Activated T-cell treated with anti-CD3 and anti-CD28 coated beads for 48 hours (primary cell): ENCODE measurements at places on chromosomes 16 and 17.

DNA sequence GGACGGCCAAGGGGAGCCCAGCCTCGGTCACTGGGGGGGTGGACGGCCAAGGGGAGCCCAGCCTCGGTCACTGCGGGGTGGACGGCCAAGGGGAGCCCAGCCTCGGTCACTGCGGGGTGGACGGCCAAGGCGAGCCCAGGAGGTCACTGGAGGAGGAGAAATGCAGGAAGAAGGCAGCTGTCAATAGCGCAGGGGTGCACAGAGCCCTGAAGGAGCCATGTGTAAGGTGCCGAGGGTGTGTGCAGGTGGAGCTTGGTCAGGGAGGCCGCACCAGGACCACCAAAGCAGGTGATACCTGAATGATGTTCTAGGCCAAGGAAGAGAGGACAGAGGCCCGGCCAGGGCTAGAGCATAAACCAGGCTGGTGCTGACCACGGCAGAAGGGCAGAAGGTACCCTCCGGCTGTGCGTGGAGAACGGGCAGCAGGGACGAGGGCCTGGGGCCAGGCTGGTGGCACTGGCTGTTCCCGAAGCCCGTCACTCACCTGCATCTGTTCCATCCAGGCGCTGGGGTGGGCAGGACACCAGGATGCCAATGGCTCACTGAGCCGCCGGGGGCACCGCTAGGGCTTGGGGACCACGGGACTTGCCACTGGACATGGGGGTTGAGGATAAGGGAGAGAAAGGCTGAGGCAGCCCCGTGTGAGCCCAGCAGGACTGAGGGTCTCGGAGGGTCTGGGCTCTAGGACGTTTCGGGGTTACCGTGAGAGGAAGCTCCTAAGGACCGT, 5.9 kb upstream of the CCDC57 start:
- DNase-seq: no peak

GRCh38 chr16:57372372-57373116, at the start of gene CX3CL1:
Gene CX3CL1, plus strand, starts transcription at chr16:57372490. Its CDS starts 79 bp downstream, at chr16:57372569.
- DNase-seq: no peak

DNA sequence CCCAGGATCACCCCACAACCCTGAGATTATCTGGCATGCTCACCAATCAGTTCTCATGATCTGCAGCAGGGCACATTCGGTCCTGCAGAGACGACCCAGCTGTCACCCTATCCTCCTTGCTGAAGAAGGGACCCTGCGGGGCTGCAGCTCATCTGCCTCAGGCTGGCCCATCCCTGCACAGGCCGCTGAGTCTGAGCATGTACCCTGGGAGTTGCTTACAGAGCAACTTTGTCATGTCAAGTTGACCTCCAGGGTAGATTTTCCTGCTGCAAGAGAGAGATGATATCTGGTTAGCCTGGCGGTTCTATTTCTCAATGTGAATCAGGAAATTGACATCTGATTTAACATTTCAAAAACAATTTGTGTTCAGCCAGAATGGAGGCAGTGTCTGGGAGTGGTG, 36.0 kb upstream of the ADCY9 start:
- DNase-seq: no peak

DNA sequence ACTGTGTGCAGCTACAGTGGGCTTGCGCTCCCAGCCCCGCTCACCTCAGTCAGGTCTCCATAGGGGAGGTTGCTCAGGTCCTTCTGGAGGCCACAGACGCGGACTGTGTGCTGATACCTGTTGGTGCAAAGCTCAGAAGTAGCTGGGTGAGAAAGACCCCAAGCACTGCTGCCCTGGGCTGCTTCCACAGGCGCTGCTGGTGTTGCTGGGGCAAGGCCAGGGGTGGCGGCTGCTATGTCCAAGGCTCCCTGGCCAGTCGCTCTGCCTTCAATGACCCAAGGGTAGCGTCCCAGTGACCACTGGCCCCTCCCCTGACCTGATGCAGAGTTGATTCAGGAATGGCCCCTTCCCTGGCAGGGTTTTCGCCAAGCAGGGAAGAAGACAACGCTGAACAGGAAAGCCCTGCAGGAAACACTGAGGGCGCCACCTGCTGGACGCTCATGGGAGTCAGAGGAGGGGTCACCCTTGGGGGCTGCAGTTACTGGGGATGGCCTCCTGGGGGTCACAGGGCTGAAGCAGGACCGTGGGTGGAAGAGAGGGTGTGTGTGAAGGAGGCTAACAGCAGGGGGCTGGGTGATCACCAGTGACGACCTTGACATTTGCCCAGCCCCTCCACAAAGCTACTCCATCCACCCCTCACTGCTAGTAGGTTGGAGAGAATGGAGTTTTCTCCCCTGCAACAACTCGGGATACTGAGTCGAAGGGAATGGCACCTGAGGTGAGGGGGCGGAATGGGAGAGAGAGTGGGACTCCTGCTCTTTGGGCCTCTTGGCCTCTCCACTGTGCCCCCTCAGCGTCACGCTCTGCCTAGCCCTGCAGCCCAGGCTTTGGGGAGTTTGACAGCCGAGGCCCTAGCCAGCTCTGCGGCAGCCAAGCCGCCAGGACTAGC, 38.3 kb downstream of the ABCC12 start:
- DNase-seq: peak; percentile 67

DNA sequence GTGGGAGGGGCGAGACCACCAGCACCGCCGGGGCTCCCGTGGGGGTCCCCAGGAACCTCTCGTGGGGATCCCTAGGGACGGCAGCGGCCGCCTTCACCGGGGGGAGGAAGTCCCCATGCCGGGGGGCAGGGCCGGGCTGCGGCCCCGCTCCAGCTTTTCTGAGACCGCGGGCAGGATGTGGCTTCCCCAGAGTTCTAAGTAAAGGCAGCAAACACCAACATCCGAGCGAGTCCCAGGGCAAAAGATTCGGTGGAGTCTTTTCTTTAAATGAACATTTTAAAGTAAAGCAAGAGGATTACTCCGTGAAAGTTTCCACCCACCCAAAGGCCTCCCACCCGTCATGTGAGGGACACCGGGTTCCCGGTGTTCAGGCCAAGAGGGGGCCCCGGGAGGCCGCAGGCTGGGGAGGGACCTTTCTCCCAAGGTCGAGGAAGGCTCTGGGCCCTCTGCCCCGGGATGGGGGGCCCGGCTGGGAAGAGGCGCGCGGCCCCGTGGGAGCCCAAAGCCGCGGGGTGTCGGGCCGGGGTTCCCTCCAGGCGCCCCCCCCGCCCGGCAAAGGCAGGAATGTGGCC, 137.2 kb upstream of the RPH3AL start:
- DNase-seq: peak; percentile 61

DNA sequence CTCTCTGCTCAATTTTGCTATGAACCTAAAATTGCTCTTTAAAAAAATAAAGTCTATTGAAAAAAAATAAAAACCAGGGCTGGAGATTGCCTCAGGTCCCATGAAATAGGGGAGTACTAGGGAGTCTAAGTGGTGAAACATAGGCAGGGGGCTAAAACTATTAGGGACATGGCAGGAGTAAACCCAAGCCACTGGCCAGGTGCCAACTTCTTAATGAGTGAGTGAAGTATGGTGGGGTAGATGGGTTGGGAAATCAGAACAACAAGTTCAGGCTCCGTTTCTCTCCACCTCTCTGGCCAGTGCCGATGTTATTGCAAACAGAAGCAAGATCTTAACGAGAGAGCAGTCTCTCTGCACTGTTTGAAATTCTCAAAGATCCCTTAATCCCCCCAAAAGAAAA, 322.4 kb upstream of the CDH5 start:
- no peak for DNase-seq

DNA sequence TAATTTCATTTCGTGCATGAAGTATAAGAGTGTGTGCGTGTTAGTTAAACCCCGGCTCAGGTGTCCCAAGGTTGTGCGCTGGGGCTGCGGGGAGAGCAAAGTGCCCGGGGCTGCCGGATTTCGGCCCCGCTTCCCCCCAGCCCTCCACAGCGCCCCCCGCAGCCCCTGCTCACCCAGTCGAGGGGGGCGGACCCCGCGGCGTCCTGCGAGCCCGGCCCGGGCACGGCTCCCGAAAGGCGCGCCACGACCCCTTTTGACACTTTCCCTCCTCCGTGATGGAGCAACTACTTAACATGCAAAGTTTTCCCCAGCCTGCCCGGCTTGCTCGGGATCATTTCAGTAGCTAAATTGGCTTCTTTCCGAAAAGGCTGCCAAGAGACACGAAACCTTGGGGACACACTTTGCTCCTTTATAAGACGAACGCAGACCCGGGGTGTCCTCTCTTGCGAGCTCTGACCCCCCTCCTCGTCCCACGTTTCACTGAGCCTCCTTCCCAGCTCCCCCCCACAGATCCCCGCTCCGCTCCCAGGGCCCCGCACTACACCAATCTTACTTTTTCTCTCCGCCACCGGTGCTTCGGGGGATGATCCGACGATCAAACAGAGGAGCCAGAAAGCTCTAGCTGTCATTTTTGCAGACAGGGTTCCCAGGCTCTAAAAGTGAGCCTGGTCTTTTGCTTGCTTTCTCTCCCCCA, 552 bp downstream of the C17orf58 start:
- DNase-seq: no peak

DNA sequence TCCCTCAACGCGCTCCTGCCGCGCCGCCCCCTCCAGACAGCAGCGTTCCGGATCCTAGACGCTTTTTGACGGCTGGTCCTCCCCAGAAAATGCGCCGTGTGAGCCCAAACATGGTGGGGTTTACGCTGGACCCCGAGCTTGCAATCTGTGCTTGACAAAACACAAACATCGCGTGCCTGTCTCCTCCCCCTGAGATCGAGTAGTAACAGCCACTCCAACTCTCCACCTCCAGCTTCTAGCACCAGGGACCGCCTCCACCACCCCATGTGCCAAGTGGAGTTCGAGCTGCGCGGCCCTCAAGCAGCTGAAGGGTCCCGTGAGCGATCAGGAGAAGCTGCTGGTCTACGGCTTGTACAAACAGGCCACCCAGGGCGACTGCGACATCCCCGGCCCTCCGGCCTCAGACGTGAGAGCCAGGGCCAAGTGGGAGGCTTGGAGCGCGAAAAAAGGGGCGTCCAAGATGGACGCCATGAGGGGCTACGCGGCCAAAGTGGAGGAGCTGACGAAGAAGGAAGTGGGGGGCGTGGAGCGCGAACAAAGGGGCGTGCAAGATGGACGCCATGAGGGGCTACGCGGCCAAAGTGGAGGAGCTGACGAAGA, 656 bp upstream of the GEMIN4 start:
- DNase-seq: no peak

GRCh38 chr16:52171481-52171880, 375.5 kb downstream of the TOX3 start:
- DNase-seq: no peak

DNA sequence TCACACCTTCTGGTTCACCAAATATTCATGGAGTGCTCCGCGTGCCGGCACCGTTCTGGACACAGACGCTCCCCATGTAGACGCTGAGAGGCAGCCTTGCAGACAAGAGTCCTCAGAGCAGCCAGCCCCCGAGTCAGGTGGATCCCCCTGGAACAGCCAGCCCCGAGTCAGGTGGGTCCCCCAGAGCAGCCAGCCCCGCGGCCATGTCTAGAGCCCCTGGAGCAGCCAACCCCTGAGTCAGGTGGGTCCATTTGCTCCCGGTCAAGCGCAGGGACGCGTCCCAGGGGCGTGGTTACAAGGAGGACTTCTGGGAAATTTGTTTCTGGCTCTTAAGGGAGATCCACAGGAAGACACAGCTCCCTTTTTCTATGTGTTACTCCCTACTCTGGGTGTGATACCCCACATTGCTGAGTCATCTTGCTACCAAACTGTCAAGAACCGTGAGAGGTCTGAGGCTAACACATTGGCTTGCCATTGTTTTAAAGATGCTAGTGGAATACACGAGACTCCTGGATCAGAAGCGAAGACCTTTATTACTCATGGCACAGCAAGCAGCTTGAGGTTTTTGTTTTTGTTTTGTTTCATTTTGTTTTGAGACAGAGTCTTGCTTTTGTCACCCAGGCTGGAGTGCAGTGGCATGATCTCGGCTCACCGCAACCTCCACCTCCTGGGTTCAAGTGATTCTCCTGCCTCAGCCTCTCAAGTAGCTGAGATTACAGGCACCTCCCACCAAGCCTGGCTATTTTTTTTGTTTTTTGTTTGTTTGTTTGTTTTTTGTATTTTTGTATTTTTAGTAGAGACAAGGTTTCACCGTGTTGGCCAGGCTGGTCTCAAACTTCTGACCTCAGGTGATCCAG, 43.3 kb upstream of the CBFA2T3 start:
- no peak for DNase-seq

GRCh38 chr16:65281586-65281985, 159.7 kb upstream of the CDH11 start:
- DNase-seq: no peak
